ENCODE measurements at places on chromosomes 5 and 9.

- DNase-seq, result no peak
Observed at GRCh38 chr9:116189683-116190082, 36.1 kb downstream of the PAPPA start.

DNA sequence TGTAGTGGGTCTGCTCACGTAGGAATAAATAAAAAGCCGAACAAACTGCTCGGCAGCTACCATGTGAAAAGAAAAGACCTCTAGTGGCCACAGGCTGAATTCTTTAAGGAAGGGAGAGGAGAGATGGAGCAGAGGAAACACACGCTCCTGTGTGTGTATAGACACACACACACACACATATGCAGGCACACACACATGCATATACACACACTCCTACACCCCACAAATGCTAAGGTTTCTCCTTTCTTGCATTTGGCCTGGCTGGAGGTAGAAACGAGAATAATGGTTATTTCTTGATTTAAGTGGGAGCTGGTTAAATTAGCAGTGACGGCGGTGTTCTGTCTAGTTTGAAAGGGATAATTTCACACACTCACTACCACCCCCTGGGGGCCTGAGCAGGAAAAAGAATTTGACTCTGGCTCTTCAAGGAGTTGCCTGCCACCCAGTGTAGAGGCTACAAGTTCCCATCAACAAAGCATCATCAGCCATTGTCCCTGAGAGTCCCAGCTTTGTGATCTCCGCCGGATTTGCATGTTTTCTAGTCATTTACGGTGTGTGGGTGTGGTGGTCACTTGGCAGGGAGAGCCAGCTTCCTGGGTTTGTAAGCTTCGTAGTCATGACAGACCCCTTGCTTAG is at the start of gene INSYN2B:
Gene INSYN2B, minus strand, starts transcription at position 78 of the 636 bp plus-strand sequence. CDS start 96,597 bp downstream, outside the sequence.
- no peak for DNase-seq

DNA sequence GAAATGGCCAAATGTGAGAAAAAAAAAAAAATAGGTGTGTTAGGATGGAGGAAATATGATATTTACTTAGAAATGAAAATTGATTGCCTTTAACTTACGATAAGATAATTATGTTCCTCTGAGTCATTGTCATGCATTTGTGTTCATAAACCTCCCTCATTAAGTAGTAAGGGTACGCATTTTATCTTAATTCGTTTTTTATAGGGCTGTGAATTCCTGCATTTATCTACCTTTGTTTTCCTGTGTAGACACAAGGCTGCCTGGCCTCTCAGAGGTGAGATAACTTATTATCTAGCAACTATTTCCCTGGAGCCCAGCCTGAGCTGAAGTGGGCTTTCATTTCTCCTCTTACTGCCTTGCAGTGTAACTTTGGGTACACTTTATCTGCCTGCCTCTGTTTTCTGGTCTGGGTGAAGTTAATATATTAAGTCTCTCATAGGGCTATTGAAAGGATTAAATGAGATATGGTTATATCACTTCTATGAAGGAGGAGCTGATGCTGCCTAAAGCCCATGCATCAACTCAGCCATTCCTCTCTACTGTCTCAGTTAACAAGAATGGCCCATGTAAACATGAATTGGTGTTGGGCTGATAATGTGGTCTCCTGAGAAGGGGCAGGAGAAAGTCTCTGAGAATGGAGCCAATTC is 103.8 kb upstream of the KLF4 start:
- DNase-seq, result no peak

DNA sequence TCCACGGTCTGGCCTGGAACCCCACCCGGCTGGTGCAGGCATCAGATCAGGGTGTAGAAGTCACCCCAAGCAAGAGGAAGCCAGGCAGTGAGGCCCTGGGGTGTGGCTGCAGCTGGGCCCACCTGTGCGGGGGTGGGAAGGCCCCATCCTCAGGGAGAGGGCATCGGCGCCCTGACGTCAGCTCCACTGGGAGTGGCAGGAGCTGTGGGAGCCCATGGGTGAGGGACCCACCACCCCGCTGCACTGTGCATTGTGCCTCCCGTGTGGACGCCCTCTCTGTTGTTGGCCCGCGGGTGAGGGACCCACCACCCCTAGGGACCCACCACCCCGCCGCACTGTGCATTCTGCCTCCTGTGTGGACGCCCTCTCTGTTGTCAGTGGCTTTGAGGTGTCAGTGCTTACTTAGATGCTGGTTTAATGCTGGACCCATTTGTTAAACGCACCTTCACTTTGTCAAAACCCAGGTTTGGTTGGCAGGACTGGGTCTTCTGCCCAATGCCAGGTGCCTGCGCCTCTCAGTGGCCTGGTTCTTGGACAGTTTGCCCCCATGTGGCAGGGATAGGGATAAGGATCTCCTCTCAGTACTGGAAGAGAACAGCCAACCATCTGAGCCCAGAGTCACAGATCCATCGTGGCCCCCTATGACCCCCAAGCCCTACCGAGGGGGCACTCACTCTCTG is 6.9 kb upstream of the EXOC3 start:
- DNase-seq, result no peak

GRCh38 chr9:35134920-35135319 is 19.3 kb upstream of the ATOSB start:
- no peak for DNase-seq

- no peak for DNase-seq
Observed at GRCh38 chr5:125057912-125058826, 311.7 kb upstream of the ZNF608 start.

GRCh38 chr9:122336866-122337555 is 33.8 kb upstream of the PTGS1 start:
- DNase-seq, result no peak

GRCh38 chr9:9750719-9751118 is 862.1 kb downstream of the PTPRD start:
- DNase-seq, result no peak

- no peak for DNase-seq
Observed at GRCh38 chr5:111498346-111498745, 14.0 kb downstream of the STARD4 start.

GRCh38 chr9:35306283-35306682 is 144.5 kb downstream of the UNC13B start:
- DNase-seq, result no peak

- no peak for DNase-seq
Observed at GRCh38 chr9:112863214-112863613, 27.5 kb downstream of the SLC46A2 start.

DNA sequence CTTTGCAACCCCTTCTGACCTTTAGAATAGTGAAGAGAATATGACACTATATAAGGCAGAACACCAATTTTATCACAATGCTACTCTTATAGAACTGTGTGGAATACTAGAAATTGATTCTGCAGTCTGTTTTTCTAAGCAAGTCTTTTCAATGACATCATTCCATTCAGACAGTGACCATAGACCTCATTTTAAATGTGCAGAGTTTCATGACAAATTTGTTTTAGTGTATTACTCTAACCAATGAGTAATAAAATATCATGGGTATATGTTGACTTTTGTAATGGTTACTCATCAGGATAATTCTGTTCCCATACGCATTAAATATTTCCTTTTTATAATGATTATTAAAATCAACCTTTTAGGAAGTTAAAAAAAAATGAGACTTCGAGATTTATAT is 219.9 kb downstream of the COX7C start:
- DNase-seq, result no peak

DNA sequence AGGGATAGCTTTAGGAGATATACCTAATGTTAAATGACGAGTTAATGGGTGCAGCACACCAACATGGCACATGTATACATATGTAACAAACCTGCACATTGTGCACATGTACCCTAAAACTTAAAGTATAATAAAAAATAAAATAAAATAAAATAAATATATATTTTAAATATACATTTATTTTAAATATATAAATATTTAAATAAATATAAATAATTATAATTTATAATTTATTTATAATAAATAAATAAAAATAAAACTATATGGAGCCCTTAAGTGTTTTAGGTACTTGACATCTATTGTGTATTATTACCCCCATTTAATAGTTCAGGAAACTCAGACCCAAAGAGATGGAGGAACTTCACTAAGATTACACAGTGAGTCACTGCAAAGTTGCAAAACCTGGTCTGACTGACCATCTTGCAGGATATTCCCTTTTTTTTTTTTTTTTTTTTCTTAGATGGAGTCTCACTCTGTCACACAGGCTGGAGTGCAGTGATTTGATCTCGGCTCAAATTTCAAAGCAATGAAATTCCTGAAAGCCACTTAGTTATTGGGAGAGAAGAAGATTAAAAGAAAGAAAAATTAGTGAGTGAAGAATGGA is 5.8 kb upstream of the C5orf52 start:
- no peak for DNase-seq

GRCh38 chr5:97229196-97229595 is 46.1 kb upstream of the RIOK2 start:
- no peak for DNase-seq

DNA sequence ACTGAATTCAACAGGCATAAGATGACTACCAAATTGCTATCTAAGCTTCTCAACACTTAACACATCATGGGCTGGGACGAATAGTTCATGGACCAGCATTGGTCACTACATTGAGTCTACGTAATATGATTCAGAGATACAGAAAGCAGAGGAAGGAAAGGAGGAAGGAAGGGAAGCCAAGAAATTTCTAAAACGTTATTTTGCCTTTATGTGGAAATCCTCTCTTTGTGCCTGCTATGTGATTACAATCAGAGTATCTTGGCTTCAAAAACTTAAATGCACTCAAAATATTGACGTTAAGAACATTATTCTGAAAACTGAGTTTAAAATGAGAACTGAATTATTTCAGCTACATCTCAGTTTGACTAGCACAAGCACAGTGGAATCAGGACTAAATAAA is 88.1 kb upstream of the RETREG1 start:
- DNase-seq, result no peak

DNA sequence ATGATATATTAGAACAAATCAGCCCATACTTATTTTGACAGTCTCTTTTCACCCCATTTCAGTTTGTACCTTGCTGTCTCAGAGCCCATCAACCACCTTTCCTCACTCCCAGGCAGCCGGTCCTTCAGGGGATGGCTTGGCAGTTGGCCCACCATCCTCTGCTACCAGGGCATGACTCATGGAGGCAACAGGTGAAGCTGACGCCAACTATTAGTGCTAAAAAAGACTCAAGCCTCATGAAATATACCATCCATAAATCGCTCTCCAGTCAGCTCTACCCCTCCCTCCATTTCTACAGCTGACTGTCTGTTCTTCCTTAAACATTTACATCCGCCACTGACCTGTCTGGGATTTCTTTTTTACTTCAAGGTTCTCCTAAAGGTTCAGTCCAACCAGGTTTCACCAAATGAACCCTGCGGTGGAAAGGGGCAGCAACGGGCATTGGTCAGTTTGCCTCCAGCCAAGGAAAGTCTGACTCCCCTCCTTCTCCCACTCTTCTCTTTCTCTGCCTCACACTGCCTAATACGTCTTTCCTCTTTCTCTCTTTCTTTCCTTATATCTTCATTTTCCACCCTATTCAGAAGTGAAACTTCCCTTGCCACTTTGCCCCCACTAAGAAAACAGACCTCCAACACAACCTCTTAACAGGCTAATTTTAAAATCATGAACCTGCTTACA is 439.1 kb downstream of the RAB3C start:
- DNase-seq, result no peak

DNA sequence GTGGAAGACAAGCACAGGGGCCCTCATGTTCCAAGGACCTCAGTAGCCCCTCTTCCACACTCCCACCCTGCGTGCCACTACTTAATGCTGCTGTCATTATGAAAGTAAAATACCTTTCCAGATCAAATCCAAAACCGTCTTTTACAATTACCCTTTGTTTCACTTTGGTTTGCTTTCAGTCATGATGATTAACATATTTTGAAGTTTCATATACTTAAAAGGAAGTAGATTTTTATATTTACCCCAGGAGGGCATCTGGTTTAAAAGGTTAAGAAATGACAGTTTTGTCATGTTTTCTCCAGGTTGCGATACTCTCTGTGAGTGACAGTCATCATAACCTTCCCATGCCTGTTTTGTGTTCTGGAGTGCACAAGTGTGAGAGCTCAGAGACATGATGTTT is 13.5 kb upstream of the MAP1B start:
- no peak for DNase-seq

DNA sequence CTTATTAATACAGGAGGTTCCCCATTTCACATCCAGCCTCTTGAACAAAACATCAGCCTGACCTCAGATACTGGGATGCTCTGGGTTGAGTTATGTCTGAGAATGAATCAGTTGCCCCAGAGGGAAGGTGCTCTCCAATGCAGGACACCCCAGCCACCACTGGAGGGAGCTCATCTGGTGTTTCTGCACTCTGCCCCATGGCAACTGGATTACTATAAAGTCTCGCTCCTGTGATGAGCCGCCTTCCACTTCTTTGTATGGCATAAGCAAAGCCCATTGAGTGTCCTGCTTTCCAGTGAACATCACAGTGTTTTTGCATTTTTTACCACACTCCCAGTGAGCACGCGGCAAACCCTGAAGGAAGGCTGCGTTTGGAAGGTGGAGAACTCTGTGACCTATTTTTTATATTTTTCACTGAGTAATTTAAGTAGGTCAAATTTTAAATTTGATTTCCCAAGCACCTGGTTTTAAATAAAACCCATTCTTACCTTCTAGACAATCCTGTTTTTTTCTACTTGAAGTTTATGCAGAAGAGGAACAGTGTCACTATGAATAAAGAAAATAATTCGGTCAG is 176.9 kb upstream of the WWC1 start:
- peak; percentile 28 for DNase-seq

DNA sequence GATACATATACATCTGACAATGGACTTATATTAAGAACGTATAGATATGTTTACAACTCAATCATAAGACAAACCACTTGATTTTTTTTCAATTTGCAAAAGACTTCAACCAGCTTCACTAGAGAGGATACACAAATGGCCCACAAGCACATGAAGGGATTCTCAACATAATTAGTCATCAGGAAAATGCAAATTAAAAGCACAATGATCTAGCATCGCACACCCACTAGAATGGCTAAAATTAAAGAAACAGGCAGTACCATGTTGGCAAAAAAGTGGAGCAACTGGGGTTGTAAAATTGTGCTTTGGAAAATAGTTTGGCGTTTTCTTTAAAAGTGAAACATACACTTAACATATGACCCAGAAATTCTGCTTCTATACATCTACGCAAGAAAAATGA is 80.0 kb upstream of the TRIO start:
- DNase-seq, result no peak

DNA sequence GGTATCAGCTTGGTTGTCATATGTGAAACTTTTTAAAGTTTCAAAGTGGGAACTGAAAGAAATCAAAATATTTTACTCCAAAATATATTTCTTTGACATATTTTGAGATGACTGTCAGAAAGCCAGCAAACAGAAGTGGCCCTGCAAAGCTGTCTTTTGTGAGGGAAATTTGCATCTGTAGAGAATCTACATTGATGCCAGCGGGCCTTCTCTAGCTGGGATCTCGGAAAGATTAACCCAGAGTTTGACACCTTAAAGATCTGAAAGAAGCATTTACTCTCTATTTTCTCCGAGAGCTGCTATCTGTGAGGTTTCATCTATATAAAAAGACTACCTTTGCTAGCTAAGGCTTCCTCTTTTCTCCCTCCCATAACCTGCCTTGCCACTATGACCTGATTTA is 303.6 kb downstream of the FBXL17 start:
- DNase-seq, result no peak

GRCh38 chr5:172641359-172642050 is 442 bp downstream of the NEURL1B start:
- DNase-seq, result peak; percentile 19

- DNase-seq, result no peak
Observed at GRCh38 chr5:76681287-76681686, 34.6 kb upstream of the F2R start.

- DNase-seq, result no peak
Observed at GRCh38 chr5:96297867-96298266, 135.2 kb downstream of the PCSK1 start.
